Renal pelvis (tissue), 12 donors: ENCODE measurements at places on chromosomes 12 and 14. TPM values are rescaled to one million over a fixed set of nuclear protein-coding genes. Genes with fewer than 3 reads are reported as not detected.

Gene IGF1
- 3.4 TPM for polyA plus RNA-seq

Gene LALBA
- not detected for polyA plus RNA-seq

Gene MIP
- not detected for polyA plus RNA-seq

Gene TAS2R8
- polyA plus RNA-seq, result not detected
